NCI-H1105 (cell line): ENCODE measurements at places on chromosomes 3 and 15.

DNA sequence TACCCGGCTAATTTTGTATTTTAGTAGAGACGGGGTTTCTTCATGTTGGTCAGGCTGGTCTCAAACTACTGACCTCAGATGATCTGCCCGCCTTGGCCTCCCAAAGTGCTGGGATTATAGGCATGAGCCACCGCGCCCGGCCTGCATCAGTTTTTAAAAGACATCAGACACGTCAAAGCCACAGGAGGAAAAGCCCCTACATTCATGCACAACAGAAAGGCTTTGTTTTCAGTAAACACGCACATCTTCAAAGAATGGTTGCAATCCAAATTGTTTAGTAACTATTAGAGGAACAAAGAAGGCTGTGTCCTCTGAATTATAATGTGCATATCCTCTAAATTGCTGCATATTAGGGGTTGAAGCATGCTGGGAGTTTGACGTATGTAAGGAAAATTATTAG, 53.3 kb downstream of the BTD start:
- DNase-seq = no peak

DNA sequence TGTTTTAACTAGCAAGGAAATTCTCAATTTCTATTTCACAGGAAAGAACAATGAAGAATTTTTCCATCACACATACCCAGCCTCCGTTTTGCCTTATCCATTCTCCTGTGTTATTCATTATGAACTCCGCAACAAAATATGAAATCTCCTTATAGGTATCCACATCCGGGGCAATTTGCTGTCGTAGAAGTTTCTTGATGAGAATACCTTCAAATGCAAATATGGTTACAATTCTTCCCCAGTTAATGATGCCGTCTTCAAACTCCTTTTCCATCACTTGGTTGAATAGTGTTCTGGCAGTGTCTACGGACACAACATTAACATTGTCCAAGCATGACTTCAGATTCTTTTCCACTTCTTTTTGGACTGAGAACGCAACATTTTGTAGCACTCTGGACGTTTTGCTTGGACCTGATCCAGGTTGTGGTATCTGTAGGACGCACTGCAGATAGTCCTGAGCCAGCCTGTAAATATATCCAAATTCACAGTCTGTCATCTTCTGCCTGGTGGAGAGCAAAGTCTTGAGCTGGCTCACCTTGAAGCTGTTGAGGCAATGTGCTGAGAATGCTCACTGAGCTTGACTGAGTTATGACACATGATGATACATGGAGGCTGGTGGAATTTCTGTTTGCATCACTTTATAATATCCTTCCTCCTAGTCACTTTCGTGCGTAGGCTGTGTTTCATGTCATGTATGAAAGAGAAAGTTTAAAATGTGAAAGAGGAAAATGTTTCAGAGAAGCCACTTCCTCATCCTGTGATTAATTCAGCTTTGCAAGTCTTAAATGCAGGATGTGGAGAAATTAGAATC, at the start of gene BCL2A1:
TSS of gene BCL2A1 (minus strand) at position 573 of the 811 bp plus-strand sequence. CDS start at position 496, 77 bp downstream.
- DNase-seq = no peak

GRCh38 chr3:11651900-11652299, 8.2 kb upstream of the VGLL4 start:
- DNase-seq = no peak

- DNase-seq = no peak
These were observed 99.1 kb upstream of the SMAD3 start for GRCh38 chr15:66966256-66966655.

DNA sequence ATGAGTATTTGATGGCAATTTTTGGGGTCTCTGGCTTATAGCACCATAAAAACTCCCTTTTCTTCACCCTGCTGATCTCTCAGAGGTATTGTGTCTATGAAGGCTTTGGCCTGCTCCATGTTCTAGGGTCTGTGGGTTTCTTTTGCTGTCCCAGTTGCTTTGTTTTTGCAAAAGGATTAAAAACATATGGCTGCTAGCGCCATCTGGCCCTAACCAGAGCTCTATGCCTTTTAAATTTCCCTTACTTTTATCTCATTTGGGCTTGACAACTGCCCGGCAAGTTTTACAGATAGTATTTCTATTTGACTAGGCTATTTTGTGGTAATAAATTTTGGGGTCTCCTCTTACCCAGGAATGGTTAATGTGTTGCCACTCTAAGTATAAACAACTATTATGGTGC, 6.4 kb upstream of the GHRL start:
- no peak for DNase-seq

DNA sequence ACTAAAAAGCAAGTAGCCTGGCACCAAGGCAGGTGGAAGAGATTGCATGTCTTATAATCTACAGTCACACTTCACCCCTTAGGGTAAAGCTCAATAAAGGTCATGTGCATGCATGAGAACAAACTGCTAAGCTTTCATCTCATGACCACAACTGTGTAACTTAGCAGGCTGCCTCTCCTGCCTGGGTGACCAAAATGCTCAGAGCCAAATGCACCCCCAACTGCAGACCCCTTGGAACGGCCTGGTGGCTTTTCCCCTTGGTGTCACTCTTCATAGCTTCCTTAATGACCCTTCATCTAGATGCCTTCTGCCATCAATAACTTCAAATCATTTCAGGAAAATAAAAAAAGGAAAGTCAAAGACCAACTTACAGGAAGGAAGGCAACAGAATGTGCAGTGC, 88.1 kb downstream of the ADAMTS17 start:
- no peak for DNase-seq

GRCh38 chr3:67804578-67804977, 150.2 kb upstream of the SUCLG2 start:
- no peak for DNase-seq

GRCh38 chr3:151581035-151581434, 120.2 kb upstream of the IGSF10 start:
- no peak for DNase-seq
